ENCODE measurements at places on chromosomes 11 and 22. TPM values are rescaled to one million over a fixed set of nuclear protein-coding genes. Genes with fewer than 3 reads are reported as not detected.

The FAM111B gene
- 7.6 TPM for polyA plus RNA-seq

The CCDC15 gene
- polyA plus RNA-seq = 1.4 TPM

The PRR5L gene
- 25.0 TPM for polyA plus RNA-seq

The APOL4 gene
- polyA plus RNA-seq = not detected

The SLN gene
- polyA plus RNA-seq = not detected

The DNAJB7 gene
- not detected for polyA plus RNA-seq

The TYR gene
- polyA plus RNA-seq = 0.04 TPM

The IGLL5 gene
- not detected for polyA plus RNA-seq

The OR5P2 gene
- polyA plus RNA-seq = not detected

The OR51B5 gene
- polyA plus RNA-seq = not detected

The MMP27 gene
- polyA plus RNA-seq = not detected

The DDIAS gene
- polyA plus RNA-seq = 6.1 TPM

The MRPL23 gene
- 108 TPM for polyA plus RNA-seq

The ELMOD1 gene
- polyA plus RNA-seq = 0.04 TPM

The CNGA4 gene
- polyA plus RNA-seq = 0.03 TPM

The MRPL11 gene
- polyA plus RNA-seq = 126 TPM

The TRIM51 gene
- polyA plus RNA-seq = not detected

The TST gene
- 23.2 TPM for polyA plus RNA-seq

The FADD gene
- 52.2 TPM for polyA plus RNA-seq
